ENCODE measurements at places on chromosomes 5 and 9. TPM values are rescaled to one million over a fixed set of nuclear protein-coding genes. Genes with fewer than 3 reads are reported as not detected.

Gene IFNA21
- not detected for total RNA-seq

Gene ARL14EPL
- not detected for total RNA-seq

Gene ADRB2
- 1.3 TPM for total RNA-seq

Gene POMT1
- total RNA-seq, result 54.1 TPM

Gene MCTP1
- not detected for total RNA-seq

Gene TPRN
- total RNA-seq, result 8.9 TPM

Gene ADGRV1
- total RNA-seq, result not detected

Gene TMEM161B
- 24.0 TPM for total RNA-seq

Gene ZNF367
- 32.3 TPM for total RNA-seq

Gene PDLIM4
- total RNA-seq, result not detected

Gene MEGF10
- total RNA-seq, result not detected

Gene RPP25L
- 26.8 TPM for total RNA-seq

Gene FOXD1
- not detected for total RNA-seq

Gene SLCO4C1
- 0.42 TPM for total RNA-seq

Gene ROPN1L
- total RNA-seq, result 4.1 TPM

Gene SPATA31D4
- not detected for total RNA-seq

Gene ARHGEF28
- not detected for total RNA-seq

Gene OR1N1
- total RNA-seq, result not detected

Gene PLPP7
- not detected for total RNA-seq

Gene PTPRD
- total RNA-seq, result not detected

Gene PRDM9
- total RNA-seq, result not detected

Gene ZFP2
- 0.67 TPM for total RNA-seq

Gene MARCOL
- not detected for total RNA-seq

Gene GAS1
- total RNA-seq, result 0.54 TPM

Gene HCN1
- not detected for total RNA-seq

Gene MAMDC4
- 14.4 TPM for total RNA-seq

Gene SPACA9
- 3.5 TPM for total RNA-seq

Gene KYAT1
- total RNA-seq, result 17.7 TPM

Gene CACNA1B
- not detected for total RNA-seq

Gene GRM6
- total RNA-seq, result not detected

Gene PTCH1
- total RNA-seq, result 7.1 TPM

Gene PCDHGA9
- not detected for total RNA-seq

Gene INSL4
- total RNA-seq, result not detected

Gene NR2F1-AS1
- not detected for total RNA-seq

Gene CYSRT1
- total RNA-seq, result 0.35 TPM

Gene UNC13B
- 0.25 TPM for total RNA-seq

Gene CDKN2B-AS1
- 4.4 TPM for total RNA-seq

Gene TAF11L10
- total RNA-seq, result not detected

Gene CLIC3
- total RNA-seq, result 4.4 TPM

Gene SLC36A2
- not detected for total RNA-seq

Gene CD72
- total RNA-seq, result 5.4 TPM

Gene SPATA31E1
- not detected for total RNA-seq

Gene NEURL1B
- 7.8 TPM for total RNA-seq

Gene RELL2
- total RNA-seq, result 25.1 TPM

Gene POU5F2
- total RNA-seq, result 0.97 TPM

Gene CATSPER3
- 1.2 TPM for total RNA-seq

Gene DAB2
- total RNA-seq, result not detected

Gene CDH9
- not detected for total RNA-seq

Gene LRRC19
- not detected for total RNA-seq

Gene FOXI1
- total RNA-seq, result not detected

Gene SOWAHA
- not detected for total RNA-seq

Gene OTULINL
- 38.7 TPM for total RNA-seq

Gene UBLCP1
- total RNA-seq, result 32.2 TPM

Data from activated CD4-positive, alpha-beta T cell treated with anti-CD3 and anti-CD28 coated beads, Interleukin-2, amount 10 ng/mL, durations not matched to agents 7 days and 5 days (primary cell).